ENCODE measurements at places on chromosomes 1 and 21. TPM values are rescaled to one million over a fixed set of nuclear protein-coding genes. Genes with fewer than 3 reads are reported as not detected.

GRCh38 chr21:45309069-45309986 lies 21.6 kb upstream of the POFUT2 start:
- peak; percentile 48 for DNase-seq

- DNase-seq = peak; percentile 53
Observed at GRCh38 chr1:162023547-162024501, at the start of gene OLFML2B. OLFML2B (minus strand) TSS chr1:162023869; CDS start chr1:162023430, 439 bp downstream.

GRCh38 chr1:18110968-18111367 lies 3.4 kb downstream of the IGSF21 start:
- no peak for DNase-seq

DNA sequence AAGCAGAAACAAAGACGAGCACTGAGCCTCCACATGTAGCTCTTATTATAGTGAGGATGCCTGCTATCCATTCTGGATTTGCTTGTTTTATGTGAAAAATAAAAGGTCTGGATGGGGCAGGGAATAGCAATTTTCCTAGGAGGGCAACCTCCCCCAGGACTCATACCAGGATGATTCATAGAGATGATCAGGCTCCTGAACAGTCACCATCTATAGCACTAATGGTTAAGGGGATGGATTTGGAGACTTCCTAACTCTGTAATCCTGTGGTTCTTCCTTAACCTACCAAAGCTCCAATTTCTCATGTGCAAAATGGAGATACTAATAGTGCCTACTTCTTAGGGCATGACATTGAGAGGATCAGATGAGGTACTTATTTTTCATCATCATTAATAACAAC lies 34.5 kb upstream of the CD58 start:
- no peak for DNase-seq

- DNase-seq = no peak
Observed at GRCh38 chr1:30198795-30199403, 524.5 kb downstream of the MATN1 start.

GRCh38 chr1:35319988-35320713 lies 51.6 kb downstream of the ZMYM4 start:
- no peak for DNase-seq

DNA sequence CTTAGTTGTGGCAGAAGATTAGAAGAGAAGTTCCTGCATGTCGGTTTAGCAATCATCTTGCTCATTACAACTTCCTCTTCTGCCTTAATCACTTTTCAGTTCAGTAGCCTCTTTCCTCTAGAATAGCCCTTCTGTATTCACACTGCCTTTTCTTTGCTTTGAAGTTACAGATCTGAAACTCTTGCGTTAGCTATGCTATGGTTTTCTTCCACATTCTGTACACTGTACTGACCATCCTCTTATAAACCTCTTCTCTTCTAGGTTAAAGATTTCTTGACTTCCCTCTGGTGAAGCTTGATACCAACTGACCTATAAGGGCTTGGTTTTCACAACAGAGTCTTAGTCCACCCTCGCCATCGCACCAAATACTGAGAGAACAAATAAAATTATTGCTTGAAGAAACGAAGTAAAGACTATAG lies 35.0 kb downstream of the C21orf91 start:
- DNase-seq = no peak

GRCh38 chr1:36855699-36856494 lies 178.4 kb downstream of the GRIK3 start:
- no peak for DNase-seq

- DNase-seq = no peak
Observed at GRCh38 chr21:37986751-37987399, 70.6 kb upstream of the KCNJ6 start.

- DNase-seq = no peak
Observed at GRCh38 chr1:95627244-95627643, 393.2 kb downstream of the RWDD3 start.

DNA sequence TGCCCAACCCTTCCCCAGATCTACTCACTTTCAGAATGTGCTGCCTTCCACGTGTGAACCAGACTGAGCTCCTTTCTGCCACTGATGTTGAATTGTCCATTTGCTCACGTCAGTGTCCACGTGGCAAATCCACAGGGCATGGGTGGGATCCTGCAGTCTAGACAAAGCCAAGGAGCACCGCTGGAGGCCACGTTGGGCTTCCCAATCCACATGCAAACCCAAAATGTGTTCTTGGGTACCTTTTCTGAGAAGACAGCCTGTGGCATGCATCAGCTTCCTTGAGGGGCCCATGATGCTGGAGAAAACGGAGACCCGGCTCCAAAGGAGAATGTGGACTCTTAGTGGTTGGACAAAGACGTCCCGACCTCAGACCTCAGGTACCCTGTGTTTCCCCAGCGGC lies 87.6 kb downstream of the PDE9A start:
- DNase-seq = no peak

DNA sequence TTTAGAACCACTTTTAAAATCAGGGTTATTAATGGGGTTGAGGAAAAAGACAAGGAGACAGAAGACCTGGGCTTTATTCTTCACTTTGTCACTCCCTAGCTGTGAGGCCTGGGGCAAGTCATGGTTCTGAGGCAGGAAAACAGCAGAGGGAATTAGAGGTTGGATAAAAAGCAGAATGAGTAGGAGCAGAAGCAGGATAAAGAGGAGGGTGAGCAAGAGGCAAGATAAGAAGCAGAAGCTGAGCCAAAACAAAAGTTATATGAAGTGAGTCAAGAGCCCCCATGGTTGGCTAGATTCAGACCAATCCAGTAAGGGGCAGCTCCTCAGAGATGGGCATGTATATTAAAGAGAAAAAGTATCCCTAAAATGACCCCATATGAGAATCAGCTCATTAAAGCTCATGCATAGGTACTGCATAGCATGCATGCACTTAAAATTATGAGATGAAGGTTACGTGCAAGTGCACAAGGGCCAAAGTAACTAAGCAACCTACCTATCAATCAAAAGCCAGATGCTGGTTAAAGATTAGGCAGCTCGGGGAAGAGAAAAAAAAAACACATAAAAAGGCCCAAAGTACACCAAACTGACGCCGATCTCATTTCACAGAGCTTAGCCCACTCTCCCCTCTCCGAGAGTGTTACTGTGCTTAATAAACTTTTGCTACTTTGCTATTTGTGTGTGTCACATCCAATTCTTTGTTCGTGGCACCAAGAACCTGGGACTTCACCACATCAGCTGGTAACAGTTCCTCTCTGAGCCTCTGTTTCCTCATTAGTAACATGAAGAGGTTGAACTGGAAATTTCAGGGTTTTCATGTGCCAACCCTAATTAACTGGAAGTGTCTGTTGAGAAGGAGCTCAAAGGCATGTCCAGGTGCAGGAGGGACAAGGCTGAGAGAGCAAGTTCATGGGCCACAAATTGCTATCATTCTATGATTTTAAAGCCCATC lies 2.2 kb downstream of the AVPR1B start:
- no peak for DNase-seq

DNA sequence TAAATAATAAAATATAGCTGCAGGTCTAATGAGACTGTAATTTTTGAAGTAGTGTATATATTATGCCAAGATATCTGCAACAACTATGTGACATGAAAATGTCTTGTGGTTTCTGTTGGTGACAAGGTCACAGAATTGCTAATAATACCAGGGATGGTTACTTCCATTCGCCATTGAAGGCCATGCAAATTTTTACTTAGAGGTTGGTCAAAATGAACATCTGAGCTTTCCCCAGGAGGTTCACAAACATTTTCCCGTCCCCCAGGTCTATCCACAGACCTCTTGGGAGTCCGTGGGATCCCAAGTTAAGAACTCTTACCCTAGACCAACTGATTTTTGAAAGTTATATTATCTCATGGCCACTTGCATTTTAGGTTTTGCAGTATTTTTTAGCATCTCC lies 62.7 kb downstream of the BCL9 start:
- DNase-seq = no peak

GRCh38 chr1:117541003-117541402 lies 64.8 kb upstream of the TENT5C start:
- DNase-seq = no peak

GRCh38 chr1:106879538-106879937 lies 176.9 kb upstream of the PRMT6 start:
- no peak for DNase-seq

GRCh38 chr1:220325306-220325995 lies 53.2 kb upstream of the RAB3GAP2 start:
- DNase-seq = no peak

GRCh38 chr1:160522622-160523345 lies at the start of gene SLAMF6:
SLAMF6 (minus strand) TSS chr1:160523255; CDS start chr1:160523192, 63 bp downstream.
- DNase-seq = peak; percentile 55

Gene PIGV
- 16.9 TPM for total RNA-seq

Gene NR1I3
- not detected for total RNA-seq

Gene PLCH2
- total RNA-seq = 33.8 TPM

Gene FMO5
- 0.53 TPM for total RNA-seq

Gene CELA3A
- total RNA-seq = not detected

Gene IL19
- total RNA-seq = not detected

Gene BRINP3
- not detected for total RNA-seq

Gene CD1B
- total RNA-seq = not detected

Gene KIF2C
- 106 TPM for total RNA-seq

Gene EXO1
- 30.1 TPM for total RNA-seq
